Activated CD8-positive, alpha-beta memory T cell treated with anti-CD3 and anti-CD28 coated beads for 24 hours (primary cell): ENCODE measurements at places on chromosomes 5 and 9.

DNA sequence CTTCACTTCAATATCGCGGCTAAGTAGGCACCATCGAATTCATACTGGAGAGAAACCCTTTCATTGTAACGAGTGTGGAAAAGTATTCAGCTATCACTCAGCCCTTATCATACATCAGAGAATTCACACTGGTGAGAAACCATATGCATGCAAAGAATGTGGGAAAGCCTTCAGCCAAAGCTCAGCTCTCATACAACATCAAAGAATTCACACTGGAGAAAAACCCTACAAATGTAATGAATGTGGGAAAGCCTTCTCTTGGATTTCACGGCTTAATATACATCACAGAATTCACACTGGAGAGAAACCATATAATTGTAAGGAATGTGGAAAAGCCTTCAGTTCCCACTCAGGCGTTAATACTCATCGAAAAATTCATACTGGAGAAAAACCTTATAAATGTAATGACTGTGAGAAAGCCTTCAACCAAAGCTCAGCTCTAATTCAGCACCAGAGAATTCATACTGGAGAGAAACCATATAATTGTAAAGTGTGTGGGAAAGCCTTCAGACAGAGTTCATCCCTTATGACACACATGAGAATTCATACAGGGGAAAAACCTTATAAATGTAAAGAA, 9.5 kb downstream of the ZNF879 start:
- no peak for DNase-seq

DNA sequence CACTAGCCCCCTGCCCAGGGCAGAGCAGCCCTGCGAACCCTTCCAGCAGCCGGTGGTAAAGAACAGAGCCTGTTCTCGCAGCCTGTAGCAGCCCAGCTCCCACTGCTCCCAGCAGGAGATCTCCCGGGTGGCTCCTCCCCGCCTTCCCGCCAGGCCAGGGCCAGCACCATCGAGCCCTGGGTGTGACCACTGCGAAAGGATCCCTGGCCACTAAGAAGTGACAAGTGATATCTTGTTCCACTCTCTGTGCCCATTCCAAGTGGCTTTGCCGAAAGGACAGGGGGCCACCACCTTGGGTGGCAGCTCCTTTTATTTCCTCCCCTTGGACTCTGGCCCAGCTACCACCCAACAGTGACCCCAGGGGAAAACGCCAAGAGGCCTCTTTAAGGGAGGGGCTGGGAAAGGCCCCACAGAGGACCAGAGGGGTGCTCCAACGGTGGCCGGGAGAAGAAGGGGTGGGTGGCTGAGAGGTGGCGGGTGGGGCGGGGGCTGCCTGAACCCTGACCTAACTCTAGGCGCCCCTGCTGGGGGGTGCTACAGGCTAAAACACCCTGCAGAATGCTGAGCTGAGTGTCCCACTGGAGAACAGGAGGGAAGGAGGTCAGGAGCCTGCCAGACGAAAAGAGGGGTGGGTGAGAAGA, 1.6 kb downstream of the NACC2 start:
- DNase-seq: no peak

- DNase-seq: no peak
These were observed 8.6 kb downstream of the SUSD1 start for GRCh38 chr9:112166176-112167140.

GRCh38 chr9:126847051-126847450, 13.4 kb upstream of the ZBTB34 start:
- DNase-seq: no peak

GRCh38 chr9:1639166-1639565, 376.0 kb upstream of the SMARCA2 start:
- DNase-seq: no peak
